Progenitor cell of endocrine pancreas (in vitro differentiated cells): ENCODE measurements at places on chromosomes 12 and 14.

DNA sequence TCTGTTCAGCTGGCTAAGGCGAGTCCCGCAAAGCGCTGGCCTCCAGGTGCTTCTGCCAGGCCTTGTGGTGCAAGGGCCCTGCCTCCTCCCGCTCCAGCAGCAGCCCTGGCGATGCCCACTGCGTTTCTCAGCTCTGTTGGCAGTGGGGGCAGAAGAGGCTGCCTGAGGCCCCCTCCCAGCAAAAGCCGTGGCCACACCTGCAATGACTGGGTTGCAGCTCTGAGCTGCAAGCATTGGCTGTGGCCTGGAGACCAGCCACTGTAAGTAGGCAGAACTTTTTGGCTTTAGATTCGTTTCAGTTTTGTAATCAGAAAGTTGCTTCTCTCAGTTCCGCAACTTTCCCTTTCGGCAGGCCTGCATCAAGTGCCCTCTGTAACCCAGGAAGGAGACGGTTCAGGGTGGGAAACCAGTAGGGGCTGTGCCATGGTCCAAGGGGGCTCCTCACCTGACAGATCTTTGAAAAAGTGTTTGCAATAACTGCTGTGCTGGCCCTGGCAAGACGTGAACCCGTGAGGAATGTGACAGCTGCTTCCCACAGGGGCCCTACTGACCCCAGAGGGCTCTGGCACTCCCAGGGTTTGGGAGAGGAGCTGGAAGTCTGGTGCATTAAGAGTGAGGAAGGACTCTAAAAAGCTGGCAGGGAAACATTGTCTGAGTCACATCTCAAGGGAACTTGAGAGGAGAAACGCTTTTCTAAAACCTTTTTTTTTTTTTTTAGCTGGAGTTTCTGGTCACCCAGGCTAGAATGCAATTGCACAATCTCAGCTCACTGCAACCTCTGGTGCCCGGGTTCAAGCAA, 54.5 kb upstream of the MAX start:
- DNase-seq, result no peak

DNA sequence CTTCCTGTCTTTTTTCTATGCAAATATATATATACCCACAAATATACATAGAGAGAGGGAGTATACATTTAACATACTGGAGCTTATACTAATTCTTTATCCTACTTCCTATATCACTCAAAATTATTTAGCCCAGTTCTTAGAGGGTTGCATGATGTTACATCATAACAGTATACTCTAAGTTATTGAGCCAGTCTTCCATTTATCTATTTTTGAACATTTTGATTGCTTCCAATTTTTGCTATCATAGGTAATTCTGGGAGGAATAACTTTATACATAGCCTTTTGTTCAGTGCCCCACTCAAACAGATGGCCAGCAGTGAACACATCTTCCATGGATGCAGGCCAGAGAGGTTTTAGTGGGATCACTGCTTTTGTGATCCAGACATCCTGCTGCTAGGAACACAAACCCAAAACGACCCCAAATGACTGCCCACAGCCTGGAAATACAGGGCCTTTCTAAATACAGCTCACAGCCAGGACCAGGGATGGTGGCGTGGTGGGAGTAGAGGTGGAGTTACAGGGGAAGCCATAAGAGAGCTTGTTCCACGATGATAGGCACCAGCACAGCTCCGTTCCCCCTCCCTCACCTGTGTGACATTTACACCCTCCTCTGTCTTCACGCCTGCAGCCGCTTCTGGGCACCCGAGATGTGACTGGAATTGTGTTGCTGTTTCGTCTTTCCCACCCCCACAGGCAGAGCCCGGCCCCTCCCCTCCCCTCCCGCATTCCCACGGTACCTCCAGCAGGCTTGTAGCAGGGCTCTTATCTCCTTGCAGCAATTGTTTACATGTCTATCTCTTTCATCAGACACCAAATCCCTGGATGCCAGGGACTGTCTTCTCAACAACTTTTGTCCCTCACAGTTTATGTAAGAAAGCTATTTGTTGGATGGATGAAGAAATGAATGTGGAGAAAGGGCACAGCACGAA, 30.7 kb upstream of the HDAC7 start:
- no peak for DNase-seq

DNA sequence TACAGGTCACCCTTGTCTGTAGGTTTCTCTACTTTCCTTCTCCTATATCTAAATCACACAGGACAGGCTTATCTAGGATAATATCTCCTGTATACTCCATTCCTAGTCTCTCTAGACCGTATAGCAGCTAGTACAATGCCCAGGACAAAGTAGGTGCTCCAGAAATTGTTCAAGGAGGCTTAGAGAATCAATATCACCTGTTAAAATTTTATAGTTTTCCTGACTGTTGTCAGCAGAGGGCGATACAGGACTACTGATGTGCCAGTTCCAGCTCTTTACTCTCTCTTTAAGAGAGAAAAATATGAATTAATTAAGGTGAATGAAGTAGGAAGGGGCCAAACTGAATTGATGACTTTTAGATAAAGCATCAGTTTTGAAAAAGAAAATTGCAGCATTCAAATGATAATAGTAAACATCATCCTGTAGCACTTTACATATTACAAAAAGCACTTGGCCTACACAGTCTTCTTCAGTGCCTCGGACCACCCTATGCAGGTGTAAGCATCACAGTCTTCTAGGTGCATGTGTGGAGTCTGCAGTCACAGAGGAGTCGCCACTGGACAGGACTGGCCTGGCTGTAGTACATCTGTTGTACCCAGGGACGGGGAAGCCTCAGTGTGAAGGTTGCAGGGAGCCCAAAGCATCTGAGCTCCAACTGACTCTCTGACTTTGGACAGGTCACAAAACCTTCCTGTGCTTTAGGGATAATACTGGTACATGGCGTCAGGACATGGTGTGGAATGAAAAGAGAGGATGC, 61.9 kb upstream of the MAX start:
- DNase-seq, result no peak

DNA sequence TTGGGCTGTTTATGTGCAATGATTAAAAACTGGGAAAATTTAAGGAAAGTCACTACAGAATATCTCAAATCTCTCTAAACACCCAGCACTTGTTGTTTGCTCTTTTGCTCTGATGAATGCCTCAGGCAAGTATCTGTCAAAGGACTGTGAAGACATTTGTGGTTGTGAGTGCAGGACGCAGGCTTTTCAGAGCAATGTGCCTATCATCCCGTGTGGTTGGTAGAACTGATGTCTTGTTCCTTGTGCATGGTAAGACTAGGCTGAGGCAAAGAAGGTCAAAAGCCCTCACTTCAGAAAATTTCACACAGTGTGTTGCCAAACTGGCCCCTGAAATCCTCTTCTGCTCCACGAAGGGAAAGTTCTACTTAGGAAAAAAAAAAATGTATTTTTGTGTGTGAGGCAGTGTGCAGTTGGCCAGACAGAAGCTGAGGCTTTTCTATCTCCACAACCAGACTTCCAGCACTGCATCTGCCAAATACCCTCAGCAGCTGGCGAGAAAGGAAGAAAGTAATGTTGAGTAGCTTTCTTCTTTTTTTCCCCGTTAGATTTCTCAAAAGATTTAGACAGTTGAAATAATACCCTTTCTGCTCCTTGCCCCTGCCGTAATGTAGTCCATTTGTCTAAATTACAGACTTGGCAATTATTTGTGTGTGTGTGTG, 1103.1 kb downstream of the VRK1 start:
- DNase-seq, result no peak

DNA sequence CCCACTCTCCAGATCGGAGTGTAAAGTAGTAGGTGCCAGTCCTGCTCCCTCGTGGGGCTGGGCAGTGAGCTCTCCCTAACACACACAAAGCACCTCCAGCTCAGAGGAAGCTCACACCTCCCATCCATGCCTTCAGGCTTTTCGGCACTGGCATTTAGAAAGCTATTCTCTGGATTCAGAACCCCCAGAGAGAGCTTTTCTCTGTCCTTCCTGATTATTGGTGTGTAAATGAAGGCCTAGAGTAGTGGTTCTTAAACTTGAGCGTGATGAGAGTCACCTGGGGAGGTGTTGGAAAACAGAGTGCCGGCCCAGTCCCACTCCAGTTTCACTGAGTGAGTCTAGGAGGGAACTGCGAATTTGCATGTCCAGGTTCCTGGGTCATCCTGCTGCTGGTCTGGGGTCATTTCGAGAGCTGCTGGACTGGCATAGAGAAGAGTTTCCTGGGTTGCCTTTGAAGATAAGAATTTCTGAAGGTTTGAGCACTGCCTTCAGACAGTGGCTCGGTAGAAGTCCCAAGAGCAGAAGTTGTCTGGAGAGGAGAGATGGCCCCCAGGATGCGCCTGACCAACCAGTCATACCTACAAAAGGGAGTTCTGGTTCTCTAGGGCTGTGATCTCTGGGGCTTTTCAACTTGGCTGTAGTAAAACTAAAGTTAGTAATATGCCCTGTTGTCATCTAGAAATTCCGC, 15.1 kb downstream of the CD9 start:
- DNase-seq, result no peak

DNA sequence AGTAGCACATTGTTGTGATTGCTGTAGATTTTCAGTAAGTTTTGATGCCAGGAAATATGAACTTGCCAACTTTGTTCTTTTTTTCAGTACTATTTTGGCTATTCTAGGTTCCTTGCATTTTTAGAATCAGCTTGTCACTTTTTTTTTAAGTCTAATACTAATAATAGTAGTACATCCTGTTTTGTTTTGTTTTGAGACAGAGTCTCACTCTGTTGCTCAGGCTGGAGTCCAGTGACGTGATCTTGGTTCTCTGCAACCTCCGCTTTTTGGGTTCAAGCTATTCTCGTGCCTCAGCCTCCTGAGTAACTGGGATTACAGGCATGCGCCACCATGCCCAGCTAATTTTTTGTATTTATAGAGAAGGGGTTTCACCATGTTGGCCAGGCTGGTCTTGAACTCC, 16.5 kb downstream of the PWP1 start:
- DNase-seq, result no peak

DNA sequence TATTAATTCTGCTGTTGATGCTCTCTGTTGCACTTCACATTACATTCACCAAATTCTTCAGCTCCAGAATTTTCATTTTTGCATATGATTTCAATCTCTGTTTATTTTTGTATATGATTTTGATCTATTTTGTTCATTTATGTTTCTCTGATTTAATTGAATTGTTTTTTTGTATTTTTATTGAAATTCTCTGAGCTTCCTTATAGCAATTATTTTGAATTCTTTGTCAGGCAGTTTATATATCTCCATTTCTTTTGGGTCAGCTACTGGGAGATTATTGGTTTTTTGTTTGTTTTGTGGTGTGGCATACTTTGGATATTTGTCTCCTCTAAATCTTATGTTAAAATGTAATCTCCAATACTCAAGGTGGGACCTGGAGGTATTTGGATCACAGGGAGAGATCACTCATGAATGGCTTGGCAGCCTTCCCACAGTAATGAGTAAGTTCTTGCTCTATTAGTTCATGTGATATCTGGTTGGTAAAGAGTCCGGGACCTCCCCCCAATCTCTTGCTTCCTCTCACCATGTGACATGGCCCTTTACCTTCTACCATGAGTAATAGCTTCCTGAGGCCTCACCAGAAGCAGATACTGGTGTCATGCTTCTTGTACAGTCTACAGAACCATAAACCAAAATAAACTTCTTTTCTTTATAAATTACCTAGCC, 8.7 kb upstream of the TCL1A start:
- no peak for DNase-seq

DNA sequence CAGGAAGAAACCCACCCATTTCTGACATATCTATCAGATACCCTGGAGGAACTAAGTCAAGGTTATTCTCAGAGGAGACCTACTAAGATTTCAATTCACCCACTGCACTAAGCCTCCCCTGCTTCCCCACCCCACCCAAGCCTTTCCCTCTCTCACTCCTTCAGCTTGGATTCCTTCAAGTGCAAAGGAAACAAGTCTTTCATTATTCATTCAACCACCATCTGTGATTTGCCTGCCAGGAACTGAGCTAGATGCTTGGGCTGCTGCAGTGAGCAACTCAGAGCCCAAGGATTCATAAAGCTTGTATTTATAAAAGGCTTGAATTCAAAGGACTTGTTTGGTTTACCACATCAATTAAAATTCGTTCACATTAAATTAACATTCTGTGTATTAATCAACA, 161.3 kb downstream of the GXYLT1 start:
- DNase-seq, result no peak

DNA sequence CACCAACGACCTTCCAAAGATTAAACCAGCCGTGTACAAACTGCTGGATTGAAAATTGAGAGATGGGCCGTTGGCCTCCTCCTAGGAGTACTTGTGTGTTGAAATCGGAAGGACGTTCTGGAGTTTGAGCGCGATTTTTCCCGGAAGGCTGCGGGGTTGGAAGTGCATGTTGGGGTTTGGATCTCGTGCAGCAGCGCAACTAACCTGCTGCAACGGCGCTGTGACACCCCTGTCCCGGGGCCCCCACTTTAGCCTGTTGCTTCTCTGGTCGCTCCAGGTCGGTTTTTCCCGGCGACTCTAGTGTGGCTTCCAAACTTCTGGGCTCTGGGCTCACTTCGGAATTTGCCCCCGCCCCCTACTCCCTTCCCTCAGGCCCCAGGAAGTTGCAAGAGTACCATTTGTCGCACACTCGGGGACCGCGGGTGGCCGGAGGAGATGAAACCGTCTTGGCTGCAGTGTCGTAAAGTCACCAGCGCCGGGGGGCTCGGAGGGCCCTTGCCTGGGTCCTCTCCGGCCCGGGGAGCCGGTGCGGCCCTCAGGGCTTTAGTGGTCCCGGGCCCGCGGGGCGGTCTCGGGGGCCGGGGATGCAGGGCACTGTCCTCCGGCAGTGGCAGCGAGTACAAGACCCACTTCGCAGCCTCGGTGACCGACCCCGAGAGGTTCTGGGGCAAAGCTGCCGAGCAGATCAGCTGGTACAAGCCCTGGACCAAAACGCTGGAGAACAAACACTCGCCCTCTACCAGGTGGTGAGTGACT, at the start of gene ACSS3:
ACSS3 (plus strand) TSS at position 394 of the 756 bp plus-strand sequence; CDS start at position 436, 42 bp downstream.
- peak; percentile 38 for DNase-seq

DNA sequence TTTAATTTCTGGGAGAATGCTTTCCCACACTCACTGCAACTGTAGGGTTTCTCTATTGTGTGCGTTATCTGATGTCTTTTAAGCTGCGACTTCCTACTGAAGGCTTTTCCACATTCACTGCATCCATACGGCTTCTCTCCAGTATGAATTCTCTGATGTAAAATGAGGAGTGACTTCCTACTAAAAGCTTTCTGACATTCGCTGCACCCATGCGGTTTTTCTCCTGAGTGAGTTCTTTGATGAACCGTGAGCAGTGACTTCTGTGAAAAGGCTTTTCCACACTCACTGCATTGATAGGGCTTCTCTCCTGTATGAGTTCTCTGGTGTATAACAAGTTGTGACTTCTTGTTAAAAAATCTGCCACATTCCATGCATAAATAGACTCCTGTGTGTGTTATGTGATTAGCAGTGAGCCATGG, 29.7 kb downstream of the ZNF605 start:
- no peak for DNase-seq

DNA sequence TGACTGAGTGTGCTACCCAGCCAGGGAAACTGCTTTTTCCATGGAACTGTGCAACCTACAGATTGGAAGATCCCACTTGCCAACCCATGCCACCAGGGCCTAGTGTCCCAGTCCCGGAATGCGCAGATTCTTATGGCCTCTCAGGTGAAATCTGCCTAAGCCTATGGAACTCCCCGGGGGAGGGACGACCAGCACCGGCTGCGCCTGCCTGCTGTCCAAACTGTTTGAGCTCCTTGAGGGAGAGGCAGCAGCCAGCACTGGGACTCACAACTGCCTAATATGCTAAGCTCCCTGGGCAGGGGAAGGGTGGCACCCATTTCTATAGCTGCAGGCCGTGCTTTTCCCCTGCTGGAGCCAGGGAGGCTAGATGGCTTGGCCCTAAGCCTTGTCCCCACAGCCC, 92.5 kb upstream of the GZMB start:
- no peak for DNase-seq

GRCh38 chr14:104651876-104652260, 37.5 kb upstream of the INF2 start:
- no peak for DNase-seq
